ENCODE measurements at places on chromosomes 6 and 20. TPM values are rescaled to one million over a fixed set of nuclear protein-coding genes. Genes with fewer than 3 reads are reported as not detected.

DNA sequence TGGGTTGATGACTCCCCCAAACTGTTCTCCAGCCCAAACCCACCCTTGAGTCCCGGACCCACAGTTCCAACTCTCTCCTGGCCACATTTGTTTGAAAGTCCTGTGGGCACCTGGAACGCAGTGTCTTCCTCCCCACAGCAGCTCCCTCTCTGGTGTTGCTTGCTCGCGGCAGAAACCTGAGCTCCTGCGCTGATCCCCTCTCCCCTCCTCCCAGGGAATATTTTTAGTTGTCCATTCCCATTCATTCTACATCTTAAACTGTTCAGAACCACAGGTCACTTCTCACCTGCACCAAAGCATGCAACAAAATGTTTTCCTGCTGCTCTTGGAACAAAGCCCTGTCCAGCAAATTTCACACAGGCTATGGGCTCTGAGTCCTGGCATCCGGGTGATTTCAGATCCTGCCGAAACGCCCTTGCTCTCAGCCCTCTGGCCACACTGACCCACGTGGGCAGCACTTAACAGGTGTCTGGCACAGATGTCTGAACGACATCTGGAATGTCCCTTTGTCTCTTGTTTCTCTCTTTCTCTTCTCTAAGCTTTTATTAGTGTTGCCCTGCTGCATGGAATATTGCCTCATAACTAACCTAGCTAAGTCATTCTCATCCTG, 27.0 kb upstream of the PMEPA1 start:
- DNase-seq = no peak

- no peak for DNase-seq
Measured at GRCh38 chr20:9454791-9455190, 59.6 kb upstream of the LAMP5 start.

DNA sequence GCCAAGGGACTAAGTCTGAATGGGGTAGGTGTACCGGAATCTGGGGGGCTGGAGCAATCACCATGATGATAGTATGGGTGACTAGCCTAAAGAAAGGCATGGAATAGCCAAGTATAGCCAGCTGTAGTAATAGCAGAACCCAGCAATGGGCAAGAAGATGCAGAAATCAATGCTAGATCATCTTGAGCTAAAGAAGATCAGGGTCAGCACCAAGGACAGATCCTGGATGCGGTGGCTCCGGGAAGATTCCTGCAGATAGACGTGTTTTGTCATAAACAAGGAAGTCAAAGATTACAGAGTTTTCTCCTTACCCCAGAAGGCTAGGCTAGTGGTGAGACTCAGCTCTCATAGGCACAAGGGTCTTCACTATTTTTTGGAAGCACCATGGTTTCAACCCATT, 561.6 kb upstream of the CHD6 start:
- DNase-seq = no peak

The LST1 gene
- not detected for total RNA-seq

The SMLR1 gene
- total RNA-seq = not detected
